Activated CD4-positive, alpha-beta T cell treated with anti-CD3 and anti-CD28 coated beads, Interleukin-2, amount 50 U/mL, for 1 hour (primary cell): ENCODE measurements at places on chromosomes 5 and 9.

GRCh38 chr5:156647034-156647451 lies 203.1 kb upstream of the PPP1R2B start:
- DNase-seq, result no peak

DNA sequence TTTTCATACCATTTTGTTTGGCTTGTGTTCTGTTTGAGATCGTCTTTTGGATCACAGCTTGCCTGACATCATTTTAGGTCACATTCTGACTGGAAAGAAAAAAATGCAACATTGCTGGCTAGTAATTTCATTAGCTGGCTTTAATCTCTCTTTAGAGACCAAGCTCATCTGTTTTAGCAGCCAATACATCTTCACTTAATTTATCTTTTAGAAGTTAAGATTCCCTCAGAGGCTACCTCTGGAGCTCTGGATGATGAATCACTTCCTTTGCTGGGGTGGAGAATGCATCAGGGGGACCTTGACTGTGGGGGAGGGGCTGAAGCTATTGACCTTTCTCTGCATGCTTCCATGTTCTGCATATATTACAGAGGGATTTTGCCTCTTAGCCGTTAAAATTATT lies 181.5 kb upstream of the OTULINL start:
- DNase-seq, result no peak

- DNase-seq, result no peak
These were observed 14.1 kb downstream of the LCN10 start for GRCh38 chr9:136728548-136729123.

GRCh38 chr9:93807166-93808074 lies 147.7 kb downstream of the BARX1 start:
- DNase-seq, result no peak

DNA sequence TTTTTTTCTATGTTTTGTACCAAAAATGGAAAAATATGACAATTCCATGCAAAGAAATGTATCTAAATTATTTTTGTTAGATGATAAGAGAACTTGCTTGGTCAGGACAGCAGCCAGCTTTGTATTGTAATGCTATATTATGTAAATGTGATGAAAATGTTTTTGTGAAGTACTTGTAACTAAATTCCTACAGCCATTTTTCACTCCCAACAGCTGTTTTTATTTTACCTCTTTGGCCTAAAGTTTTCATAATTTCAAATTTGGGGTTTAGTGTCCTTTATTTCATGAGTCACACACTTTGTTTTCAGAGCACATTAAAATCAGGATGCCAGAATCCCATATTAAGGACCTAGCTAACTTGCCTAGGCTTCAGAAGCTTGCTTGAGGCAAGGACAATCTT lies 64.1 kb downstream of the WDR41 start:
- no peak for DNase-seq

DNA sequence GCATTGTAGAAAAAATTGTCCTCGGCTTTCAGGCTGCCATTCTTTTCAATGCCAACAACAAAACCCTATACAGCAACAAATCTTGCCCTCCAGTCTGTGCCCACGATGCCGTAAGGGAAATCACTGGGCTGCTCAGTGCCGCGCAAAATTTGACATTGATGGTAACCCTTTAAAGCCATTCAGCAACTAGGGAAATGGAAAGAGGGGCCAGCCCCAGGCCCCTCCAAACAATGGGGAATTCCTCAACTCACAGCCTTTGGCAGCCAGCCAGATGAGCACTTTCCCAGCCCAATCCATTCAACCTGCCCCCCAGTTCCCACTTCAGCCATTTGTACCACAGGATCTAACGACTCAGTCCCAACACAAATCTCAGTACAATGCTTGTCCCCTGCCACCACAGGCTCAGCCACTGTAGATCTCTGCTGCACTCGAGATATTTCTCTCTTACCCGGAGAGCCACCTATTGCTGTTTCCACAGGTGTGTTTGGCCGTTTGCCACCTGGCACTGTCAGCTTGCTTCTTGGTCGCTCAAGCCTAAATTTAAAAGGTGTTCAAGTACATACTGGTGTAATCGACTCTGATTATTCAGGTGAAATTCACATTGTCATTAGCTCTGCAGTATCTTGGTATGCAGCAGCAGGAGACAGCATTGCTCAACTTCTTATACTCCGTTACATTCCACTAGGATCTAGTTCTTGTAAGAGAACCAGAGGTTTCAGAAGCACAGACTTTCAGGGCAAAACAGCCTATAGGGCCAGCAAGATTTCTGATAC lies 103.3 kb downstream of the SYK start:
- DNase-seq, result no peak
